ENCODE measurements at places on chromosomes 16 and 17.

- no peak for DNase-seq
These were observed 26.6 kb upstream of the C17orf107 start for GRCh38 chr17:4872786-4873185.

GRCh38 chr16:84839956-84840355 lies 20.2 kb downstream of the CRISPLD2 start:
- DNase-seq: no peak

GRCh38 chr16:89108416-89108815 lies 14.8 kb downstream of the ACSF3 start:
- DNase-seq: no peak

DNA sequence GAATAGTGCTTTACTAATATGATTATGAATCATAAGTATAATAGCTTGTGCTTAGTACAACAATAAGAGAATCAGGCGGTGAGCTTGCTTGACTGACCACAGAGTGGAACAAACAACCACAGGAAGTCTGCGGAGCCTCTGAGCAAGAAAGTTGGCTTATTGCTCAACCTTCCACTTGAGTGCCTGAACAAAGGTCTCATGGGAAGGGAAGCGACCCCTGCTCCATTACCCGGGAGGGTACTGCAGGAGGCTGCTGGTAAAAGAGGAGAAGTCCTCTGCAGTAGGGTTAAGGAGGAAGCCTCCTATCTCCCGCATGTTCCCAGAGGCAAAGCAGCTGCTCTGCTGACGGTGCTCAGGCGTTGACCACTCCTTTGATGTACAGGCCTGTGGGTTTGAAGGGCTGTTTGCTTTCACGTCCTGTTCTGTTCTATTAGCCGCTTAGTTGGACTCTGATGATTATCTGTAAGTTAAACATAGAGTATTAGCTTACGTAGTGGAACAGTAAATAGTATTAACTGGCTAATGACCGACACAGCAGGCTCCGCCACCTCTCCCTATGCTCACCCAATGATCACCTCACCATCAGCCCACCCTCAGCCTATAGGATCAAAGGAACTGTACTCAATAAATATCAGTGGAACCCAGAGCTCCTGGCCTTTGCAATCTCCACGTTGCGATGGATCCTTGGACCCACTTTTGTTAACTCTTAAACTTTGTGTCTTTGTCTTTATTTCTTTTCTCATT lies 17.5 kb downstream of the ALOX15B start:
- DNase-seq: peak; percentile 59

DNA sequence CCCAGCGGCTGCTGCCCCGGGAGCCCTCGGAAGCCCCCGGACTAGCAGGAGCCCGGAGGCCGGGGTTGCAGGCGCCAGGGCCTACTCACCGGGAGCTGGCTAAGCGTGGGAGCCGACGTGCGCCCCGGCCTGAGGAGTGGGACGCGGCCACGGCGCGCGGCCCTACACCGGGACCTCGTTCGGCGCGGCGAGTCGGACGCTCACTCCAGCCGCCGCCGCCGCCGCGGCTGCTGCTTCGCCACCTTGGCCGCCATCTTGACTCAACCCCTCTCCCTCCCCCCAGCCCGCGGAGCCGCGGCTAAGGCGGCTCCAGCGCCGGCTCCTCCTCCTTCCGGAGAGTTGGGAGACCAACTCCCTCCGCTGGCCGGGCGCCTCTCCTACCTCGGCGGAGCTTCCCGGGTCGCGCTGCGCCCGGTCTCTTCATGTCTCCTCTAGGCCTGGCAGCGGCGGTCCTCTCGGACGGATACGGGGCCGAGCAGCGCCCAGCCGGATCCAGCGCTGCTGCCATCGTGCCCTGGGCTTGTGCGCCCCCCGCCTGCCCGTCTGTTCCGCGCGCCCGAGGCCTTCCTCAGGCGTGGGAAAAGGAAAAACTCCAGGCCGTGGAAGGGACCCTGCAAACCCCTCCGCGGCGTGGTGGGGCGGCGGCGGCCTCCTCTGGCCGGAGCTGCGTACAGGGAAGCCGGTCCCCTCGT lies at the start of gene NCOR1:
TSS of gene NCOR1 (minus strand) at position 262 of the 692 bp plus-strand sequence. CDS start 20,965 bp downstream, outside the sequence.
- peak; percentile 93 for DNase-seq

DNA sequence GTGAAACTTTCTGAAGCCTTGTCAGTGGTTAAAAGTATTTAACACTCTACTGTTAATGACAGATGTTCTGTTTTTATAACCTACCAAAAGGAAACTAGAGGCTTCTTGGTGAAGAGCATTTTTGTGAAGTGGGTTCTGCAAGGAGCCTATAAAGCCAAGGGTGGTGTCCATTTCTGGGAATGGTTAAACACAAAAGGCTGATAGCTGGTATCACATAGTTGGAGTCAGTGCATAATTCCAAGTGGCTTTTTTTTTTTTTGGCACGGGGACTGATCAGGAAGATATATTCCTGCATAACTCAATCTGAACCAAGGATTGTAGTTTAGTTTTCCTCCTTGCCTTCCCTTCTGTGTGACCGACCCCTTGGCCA lies 27.6 kb upstream of the KPNB1 start:
- DNase-seq: no peak

DNA sequence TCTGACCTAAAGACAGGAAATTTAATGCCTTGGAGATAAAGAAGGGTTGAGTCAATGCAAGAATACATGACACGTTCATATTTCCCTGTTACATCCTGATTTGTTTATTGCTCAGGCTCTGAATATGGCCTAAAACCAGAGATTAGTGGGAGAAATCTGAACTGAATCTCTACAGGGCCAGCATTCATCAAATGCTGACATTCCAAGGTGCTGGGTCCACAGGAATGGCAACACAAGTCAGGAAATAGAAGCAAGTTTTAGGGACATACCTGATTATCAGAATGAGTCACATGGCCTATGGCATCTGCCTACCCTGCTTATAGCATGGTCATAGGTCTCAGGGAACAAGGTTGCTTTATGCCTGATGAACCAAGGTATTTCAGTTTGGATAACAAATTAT lies 117.4 kb upstream of the CES5A start:
- no peak for DNase-seq
